ENCODE measurements at places on chromosomes 5 and 9.

DNA sequence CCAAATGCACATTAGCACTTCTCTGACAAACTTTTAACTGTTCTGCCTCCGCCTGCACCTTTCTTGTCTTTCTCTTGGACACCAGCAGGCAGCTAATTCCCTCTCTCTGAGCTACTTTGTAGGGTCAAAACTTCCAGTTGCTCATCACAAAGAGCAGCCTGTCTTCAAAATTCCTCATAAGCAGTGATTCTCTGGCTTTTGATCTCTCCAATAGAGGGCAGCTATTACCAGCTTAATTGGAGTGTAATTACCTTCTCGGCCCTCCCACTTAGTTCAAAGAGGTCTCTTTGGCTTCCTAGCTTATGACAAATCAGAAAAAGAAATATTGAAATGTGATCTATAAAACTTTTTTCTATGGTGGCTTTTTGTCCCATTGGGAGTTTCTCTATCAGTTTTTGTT lies 43.6 kb upstream of the RAD23B start:
- no peak for DNase-seq

GRCh38 chr5:62314213-62314830 lies 8.3 kb downstream of the KIF2A start:
- no peak for DNase-seq

GRCh38 chr9:129102791-129103594 lies 7.6 kb downstream of the CRAT start:
- no peak for DNase-seq

DNA sequence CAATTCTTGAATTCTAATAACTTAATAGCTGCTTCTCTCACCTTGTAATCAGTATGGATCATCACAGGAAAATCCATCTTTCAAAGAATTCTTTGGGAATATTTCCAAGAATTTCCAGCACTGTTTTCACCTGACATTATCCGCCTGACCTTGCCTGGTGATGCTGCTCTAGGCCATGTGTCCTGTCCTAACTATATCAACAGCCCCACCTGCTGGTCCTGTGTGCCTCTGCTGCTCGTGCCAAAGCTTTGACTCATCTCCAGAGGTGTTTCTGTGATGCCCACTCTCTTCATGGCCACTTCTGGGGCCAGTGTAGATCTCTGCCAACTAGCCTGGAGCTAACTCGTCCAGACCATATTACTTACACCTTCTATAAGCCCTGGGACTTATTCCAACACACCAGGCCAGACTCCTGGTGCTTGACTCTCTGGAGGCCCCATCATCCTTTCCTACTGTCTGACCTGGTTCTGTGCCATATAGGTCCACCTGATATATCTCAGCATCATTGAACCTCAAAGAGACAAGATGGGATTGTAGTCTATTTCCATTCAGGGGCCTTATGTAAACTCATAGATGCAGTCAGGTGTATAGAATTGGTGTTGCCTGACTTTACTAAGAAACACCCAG lies 67.5 kb upstream of the CKMT2 start:
- no peak for DNase-seq

DNA sequence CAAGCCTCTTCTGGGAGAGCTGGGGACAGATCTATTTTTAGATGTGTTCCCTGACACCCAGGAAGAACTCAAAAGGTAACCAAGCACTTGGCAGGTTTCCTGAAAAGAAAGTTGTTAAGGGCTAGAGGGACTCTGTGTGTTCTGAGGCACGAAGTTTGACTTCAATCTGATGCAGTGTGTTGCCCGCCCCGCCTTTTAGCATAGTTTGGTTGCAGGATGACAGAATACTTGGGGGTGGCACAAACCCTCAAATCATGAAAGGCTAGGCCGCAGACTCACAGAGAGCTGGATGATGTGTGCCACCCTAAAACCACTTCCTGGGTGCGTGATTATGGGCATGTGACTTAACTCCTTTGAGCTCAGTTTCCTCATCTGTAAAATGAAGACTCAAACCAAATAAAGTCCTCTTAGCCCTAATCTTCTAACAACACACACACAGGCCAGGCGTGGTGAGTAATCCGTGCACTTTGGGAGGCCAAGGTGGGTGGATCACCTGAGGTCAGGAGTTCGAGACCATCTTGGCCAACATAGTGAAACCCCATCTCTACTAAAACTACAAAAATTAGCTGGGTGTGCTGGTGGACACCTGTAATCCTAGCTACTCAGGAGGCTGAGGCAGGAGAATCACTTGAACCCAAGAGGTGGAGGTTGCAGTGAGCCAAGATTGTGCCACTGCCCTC lies 12.8 kb upstream of the NDFIP1 start:
- DNase-seq: peak; percentile 48

DNA sequence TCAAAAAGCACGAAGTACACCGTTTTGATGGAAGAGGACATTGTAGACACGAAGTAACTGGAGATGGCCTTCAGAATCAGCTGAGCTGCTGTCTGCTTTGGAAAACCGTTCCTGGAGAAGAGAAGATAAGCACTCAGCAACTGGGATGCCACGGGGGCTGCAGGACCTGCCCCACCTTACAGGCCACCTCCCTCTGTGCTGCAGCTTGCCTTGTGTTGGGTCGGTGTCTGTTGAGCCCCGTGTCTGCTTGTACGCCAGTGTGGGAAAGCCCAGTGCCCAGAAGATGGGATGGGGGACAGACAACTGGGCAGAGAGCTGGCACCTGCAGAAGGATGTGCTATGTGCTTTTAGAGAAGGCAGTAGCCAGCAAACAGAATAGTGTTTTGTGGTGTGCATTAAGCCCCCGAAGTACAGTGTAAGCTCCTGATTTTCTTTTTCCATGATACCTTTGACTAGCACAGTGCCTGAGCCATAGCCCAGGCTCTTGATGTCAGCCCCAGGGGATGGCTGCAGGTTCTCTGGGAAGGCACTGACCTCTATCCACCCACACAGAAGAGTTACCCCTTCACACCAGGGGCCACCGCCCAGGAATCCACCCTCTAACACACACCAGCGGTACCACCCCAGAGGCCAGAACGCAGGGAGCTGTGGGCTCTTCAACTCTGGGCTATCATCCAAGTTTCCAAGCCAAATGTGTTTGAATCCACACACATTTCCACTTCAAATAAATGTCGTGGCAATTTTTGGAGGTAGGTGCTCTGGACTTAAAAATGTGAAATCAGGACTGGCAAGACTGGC lies 63.8 kb downstream of the MACROH2A1 start:
- DNase-seq: no peak

GRCh38 chr9:20940447-20941173 lies 90.8 kb downstream of the HACD4 start:
- DNase-seq: no peak

- DNase-seq: no peak
Observed at GRCh38 chr5:83509540-83509939, 38.0 kb downstream of the VCAN start.

DNA sequence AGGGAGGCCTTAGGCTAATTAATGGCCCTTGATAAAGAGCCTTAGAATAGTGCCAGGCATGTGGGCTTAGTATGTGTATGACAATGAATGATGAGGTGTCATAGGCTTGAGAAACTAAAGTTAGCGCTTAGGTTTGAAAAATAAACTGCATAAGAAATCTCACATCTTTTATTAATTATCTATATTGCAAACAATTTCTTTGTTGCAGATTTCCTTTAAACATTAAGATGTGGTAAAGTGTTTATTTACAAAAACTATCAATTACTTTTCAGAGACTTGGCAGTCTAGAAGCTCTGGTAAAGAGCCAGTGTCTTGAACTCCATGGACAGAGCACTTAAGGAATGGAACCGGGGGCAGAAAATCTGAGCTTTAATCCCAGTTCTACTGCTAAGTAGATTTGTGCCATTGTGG lies 23.1 kb downstream of the MAP1B start:
- no peak for DNase-seq

DNA sequence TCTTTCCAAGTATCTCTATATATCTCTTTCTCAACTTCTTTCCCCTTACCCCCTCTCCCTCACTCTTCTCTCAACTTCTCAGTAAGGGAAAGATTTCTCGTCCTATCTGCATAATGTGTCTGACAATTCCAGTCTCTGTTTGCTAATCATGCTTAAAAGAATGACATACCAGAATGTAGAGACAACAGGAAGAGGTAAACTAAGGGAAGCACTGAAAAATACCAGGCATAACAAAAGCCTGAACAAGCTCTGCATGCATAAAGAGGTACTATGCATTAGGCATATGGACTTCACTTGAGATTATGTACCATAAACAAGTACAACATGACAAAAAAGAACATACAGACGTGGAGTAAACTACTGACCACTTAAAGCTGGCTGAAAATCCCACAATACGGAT lies 62.6 kb downstream of the SEMA5A start:
- no peak for DNase-seq

DNA sequence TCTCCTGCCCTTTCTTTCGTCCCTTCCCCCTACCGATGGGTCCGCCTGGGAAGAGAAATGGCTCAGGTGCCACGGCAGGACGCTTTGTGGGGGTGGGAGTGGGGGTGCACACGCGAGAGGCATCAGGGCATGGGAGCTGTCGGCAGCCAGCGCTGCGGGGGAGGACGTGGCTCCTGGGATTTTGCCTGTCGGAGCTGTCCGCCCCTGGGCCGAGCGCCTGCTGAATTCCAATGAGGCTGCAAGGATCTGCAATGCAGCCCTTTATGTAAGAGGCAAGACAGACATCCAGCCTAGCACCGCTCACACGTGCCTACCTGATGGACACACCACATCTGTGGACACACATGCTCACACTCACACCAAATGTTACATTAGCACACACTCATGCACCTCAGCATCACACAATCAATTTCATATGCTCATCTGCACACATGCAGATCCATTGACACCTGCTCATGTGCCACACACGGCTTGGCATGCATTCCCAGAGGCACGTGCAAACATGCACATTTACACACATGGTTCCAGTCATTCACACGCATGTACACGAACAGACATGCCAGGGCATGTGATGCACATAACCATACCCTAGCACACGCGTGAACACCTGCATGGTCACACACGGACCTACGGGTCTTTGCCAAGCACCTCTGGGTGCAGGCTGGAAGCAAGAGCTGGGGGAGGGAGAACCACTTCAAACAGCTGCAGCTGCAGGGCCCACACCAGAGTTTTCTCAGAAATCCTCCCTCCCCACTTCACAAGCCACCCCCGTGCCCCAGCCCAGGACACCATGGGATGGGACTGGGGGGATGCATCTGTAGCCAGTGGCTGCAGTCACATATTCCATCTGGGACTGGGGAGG lies 1.4 kb downstream of the GRIN1 start:
- DNase-seq: no peak

DNA sequence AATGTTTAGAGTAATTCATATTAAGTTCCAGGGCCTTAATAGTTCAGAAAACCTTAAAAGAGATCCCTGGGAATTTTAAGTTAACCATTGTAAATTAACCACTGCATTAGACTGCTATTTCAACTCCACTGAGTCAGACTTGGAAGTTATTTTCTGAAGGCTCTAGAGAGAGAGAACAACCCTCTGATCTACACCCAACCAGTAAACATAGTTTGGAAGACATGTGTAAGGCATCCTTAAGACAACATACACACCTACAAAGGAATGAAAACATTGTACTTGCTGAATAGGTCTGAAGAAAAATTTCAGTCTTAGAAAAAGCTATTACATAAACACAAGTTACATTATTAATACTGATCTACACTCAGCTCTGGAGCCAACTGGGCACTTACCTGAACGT lies 158.2 kb upstream of the FST start:
- no peak for DNase-seq

GRCh38 chr5:83244516-83244915 lies 167.2 kb downstream of the XRCC4 start:
- DNase-seq: no peak

DNA sequence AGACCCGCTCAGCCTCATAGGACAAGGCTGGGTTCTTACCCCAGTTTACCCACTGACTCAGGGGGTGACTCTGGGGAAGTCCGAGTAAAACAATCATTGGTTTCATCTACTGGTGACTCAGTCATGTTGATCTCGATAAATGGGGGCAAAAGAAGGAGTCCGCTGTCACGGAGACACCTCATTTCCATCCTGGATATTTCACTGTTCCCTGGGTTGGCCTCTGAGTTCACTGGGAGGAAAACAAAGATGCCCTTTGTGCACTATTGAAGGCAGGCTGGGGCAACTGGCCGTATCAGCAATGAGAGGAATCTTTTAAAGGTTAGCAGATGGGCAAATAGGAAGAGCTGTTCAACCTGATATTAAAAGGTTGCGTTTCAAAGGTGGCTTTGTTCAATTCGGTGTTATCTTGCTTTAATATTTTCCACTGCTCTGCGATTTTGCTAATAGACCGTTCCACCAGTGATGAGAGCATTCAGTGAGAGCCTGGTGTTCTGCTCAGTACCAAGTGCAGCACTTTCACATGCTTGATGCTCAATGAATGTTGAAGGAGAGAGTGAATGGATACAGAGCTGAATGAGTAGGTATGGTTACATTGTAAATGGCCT lies 110.2 kb upstream of the EGFLAM start:
- DNase-seq: no peak

GRCh38 chr5:125220284-125220683 lies 473.8 kb upstream of the ZNF608 start:
- DNase-seq: no peak

DNA sequence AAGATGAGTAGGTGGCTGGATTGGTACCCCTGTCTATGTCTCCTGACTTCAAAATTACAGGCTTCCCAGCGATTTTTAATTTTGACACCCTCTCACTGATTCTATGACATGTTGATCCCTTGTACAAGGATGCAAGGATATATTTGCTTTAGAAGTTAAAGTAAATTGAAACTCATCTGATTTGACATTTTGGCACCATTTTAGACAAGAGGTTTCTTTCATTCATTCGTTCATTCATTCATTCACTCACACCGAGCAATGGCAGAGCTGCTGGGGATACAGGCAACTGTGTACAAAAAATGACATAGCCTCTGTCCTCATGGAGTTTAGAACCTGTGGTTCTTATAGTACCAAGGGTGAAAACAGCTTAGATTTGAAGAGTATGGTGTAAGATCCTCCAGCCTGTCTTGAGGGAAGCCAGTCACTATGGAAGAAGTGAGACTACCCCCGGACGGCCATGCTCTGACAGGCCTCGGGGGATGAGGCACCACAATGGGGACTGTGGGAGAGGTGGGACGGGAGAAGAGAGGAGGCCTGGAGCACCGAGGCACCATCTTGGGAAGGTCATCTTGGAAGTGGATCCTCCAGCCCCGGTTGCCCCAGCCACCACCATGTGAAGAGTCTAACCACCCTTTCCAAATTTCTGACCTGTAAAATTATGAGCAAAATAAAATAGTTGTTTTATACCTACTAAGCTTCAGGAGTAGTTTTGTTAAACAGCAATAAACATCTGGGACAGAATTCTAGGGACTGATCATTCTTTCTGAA lies 16.2 kb downstream of the STC2 start:
- DNase-seq: no peak

- DNase-seq: no peak
Observed at GRCh38 chr5:144028636-144029035, 141.8 kb downstream of the YIPF5 start.

DNA sequence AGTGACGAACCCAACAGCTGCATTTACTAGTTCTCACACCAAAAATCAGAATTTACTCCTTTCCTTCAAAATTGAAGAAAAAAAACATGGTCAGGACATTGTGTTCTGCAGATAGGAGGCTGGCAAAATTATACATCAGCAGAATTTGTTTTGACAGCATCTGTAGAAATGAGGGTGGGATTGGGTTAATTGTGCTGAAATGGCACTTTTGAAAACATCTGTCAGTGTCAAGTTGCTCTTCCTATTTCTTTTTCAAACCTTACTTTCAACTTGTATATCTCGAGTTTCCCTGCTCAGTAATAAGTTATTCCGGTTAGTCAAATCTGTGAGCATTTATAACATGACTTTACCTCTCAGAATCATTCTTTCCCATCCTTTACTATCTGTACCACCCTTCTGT lies 19.8 kb downstream of the WDR36 start:
- DNase-seq: no peak
